ENCODE measurements at places on chromosomes 12 and 14.

DNA sequence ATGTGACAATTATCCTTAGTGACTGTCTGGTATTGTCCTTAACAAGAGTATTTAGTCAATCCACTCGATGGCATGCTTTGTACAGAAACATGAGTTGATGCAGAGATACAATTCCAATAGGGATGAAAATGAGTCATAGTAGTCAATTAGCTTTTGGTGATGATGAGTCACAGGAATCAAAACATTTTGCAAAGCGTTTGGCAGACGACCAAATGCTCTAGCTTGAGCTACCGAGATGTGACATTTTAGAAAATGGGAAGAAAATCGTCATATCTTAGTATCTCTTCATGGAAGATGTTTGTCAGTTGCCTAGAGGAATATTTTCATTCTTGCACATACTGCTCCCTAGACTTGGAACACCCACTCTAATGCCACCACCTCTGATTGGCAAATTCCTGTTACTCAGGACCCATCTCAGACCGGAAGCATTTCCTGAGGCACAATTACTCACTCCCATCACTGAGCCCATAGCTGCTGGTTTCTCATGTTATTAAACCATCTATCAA, 95.0 kb downstream of the LMNTD1 start:
- DNase-seq = no peak

DNA sequence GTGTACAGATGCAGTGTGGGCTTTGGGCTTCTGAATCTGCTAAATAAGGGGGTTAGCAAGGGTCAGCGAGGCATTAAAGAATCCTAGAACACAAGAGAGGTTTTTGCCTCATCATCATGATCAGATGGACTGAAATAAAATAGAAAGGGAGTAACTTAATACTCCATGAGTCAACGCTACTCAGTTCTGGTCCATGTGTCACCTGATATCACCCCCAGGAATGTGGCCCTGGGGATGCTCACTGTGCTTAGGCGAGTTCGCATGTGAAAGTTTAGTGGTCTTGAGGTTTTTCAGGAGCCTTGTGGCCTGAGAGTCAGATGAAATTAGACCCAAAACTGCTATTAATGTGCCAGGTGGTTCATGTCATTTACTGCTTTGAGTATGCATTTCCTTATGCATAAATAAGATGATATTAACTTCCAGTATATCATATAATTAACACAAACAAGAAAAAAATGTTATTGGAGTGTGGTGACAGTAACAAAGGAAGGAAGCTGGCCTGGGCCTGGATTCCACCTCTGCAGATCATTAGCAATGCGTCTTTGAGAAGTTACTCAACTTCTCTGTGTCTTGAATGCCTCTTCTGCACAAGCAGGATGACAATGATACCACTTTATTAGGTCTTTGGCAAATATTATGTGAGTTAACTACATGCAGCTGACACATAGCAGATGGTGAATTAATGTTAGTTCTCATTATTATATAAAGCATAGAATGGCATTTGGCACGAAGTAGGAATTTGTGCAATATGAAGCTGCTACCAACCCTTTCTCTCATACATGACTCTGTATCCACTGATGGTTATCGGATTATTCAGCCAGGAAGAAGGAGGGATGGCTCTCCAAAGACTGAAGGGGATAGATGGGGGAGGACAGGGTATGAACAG, 1272.6 kb downstream of the AACS start:
- DNase-seq = no peak

GRCh38 chr14:103031566-103031911, 25.8 kb downstream of the CDC42BPB start:
- DNase-seq = no peak

GRCh38 chr14:96176811-96177211, 27.8 kb upstream of the BDKRB2 start:
- no peak for DNase-seq

DNA sequence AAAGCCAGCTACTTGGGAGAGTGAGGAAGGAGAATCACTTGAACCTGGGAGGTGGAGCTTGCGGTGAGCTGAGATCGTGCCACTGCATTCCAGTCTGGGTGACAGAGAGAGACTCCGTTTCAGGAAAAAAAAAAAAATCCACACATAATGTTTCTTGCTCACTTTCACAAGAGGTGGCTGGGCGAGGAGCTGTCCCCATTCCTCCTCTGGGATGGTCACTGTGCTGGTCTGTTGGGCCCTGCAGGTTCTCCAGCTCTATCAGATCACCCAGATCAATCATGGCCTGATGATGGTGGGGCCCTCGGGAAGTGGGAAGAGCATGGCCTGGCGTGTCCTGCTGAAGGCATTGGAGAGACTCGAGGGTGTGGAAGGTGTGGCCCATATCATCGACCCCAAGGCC, 47.3 kb downstream of the DYNC1H1 start:
- no peak for DNase-seq

- DNase-seq = no peak
Measured at GRCh38 chr12:124870515-124870914, 6.9 kb upstream of the SCARB1 start.

DNA sequence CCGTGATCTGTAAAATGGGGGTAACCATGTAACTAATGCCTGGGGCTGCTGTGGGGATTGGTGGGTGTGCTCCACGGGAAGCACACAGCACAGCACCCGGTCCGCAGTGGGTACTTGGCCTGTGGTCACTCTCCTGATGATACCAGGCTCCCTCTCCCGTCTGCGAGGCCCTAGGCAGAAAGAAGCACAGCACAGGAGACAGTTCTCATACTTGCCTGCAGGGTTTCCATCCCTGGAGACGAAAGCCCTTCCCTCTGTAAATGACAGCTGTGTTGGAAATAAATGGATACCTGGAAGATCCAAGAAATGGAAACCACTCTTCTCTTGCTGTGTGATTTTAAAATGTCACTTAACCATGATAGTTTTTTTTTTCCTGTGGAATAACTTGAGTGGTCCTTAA, 7.9 kb upstream of the PRMT8 start:
- no peak for DNase-seq

DNA sequence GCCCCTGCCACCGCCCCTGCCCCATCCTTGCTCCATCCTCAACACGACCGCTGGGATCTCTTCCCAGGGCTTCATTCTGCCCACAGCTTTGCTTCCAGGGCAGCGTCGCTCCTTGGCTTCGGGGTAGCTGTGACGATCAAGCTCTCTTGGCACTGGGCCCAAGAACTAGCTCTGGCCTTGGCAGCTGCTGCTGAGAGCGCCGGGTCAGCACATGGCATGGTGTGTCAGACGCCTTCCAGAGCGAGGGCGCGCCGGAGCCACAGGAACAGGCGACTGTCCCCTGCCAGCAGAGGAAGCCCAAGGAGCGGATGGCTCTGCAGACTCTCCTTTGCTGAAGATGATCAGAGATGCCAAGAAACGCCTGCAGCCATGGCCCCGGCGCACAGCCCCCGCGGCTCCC, 15.9 kb downstream of the RAB35 start:
- no peak for DNase-seq

DNA sequence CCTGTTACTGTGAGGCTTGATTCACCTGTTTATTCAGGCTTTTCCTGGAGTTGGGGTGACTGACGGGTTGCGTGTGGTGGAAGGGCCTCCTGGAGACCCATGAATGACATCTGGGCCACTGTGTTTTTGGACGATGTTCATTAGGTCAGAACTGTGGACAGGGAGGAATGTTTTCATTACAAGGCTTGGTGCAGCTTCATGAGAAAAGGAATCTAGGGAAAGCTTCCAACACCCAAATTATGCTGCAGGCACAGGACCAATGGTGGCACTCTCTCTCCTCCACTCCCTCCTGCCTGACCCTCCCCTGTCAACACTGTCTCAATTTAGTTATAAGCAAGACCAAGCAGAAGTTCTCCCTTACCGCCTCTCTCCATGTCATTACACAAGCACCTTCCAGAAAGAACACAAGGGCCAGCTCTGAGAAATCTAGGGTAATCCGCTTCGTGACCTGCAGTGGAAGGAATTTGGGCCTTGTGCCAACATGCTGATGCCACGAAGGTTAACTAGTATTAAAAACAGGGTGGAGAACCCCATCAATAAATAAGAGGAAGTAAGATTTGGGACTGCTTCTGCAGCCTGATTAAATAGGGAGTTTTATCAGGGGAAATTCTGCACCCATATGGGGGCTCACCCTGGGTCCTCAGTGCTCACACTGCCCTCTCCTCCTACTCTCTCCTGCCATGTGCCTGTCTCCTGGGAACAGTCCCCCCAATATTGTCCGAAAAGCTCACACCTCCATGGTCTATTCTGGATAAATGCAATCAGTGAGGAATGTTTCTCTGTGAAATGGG, 200.3 kb downstream of the KTN1 start:
- DNase-seq = no peak

- no peak for DNase-seq
Measured at GRCh38 chr14:65949711-65950516, 536.3 kb upstream of the CCDC196 start.

- DNase-seq = no peak
Measured at GRCh38 chr14:103552011-103552845, 10.2 kb downstream of the BAG5 start.
